ENCODE measurements at places on chromosomes 13 and 19.
A peak's percentile ranks its signal among the peaks of the same experiment; 100 is the strongest.

DNA sequence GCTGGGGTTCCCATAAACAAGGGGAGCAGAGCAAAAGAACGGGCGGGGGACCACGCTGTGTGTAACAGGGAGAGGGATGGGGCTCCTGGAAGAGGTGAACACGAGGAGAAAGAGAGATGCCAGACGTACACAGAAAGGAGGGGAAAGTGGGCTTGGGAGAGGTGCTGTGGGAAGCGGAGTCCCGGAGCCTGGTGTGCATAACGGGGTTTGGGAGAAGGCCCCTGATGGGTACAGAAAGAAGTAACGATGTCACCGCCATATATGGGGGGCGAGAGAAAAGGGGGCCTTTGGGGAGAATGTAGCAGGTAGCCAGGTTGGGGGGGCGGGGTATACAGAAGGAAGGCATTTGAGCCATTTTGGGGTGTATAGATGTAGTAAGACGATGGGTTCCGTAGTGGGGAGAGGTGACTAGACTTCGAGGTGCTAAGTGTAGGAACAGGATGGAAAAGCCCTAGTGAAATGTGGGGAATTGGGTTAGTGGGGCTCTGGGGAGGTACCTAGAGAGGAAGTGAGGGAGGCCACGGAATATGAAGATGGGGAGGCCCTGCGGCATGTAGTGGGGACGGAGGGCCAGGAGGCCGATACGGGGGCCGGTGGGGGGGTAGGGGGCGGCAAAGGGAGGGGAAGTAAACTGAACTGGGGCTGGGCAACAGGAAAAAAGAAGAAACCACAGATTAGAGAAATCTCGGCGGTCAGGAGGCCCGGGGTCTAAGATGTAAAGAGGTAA is 787 bp downstream of the ZNF580 start:
- no peak for DNase-seq

- DNase-seq: no peak
These were observed 216.2 kb downstream of the MAB21L1 start for GRCh38 chr13:35260316-35260715.

DNA sequence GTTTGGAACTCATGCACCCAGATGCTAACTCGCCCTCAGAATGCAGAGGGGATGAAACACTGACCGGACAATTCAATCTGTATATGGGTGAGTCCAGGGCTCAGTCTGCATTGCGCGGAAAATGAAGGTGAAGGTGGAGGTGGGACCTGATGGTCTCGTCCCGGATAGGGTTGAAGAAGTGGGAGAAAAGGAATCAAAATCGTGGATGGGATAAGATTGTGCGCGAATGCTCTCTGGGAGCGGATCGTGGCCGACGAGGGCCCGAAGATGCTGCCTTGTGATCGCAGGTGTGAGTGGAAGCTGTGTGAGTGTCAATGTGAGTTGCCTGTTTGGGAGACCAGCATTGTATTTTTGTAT is 594 bp upstream of the ZNF850 start:
- DNase-seq: no peak

DNA sequence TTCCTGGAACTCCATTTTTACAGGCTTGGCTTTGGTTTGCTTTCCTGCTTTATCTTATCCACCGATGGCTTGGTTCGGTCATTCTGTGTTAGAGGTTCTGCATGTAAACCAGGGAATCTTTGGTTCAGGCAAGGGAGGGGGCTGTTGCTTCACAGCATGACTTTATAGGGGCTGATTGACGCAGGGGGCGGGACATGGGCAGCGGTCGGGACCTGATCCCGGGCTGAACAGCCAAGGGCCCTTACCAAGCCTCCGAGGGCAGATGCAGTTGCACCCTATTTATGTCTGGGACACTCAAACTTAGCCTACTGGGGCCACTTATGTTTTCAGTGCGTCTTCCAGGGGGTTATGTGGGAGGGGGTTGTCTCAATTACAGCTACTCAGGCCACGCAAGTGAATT is 312.4 kb downstream of the ZNF536 start:
- no peak for DNase-seq

DNA sequence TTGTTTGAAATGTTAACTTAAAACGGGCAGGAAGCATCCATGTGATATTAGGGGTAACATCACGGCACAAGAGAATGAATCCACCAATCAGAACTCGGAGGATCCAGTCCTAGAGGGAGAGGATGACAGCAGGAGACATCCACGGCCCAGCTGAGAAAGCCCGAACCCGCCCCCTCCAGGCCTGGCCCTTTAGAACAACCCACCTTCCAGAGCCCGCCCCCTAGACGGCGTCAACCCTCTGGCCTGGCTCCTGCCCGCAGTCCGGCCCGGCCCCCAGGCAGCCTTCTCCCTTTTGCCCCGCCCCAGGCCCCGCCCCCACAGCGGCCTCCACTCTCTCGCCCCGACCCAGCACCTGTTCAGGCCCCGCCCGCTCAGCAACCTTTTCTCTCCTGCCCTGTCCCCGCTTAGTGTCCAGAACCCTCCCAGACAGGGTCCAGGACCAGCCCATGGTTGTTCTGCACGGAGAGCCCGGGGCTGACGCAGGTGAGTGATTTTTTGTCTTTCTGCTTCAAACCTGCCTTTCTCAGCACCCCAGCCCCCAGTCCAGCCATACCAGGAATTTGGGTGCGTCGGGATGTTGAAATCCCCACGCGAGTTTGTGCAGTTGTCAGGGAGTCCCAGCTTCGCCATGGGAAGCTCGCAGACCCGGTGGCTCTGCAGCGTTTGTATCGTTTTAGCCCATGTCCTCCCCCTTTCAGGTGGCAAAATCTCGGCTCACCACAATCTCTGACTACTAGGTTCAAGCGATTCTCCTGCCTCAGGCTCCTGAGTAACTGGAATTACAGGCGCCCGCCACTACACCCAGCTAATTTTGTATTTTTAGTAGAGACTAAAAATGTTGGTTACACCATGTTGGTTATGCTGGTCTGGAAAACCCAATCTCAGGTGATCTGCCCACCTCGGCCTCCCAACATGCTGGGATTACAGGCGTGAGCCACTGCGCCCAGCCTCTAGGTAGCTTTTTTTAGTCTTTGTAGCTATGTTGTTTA is 16.1 kb downstream of the ZNF816 start:
- DNase-seq: peak; percentile 93

DNA sequence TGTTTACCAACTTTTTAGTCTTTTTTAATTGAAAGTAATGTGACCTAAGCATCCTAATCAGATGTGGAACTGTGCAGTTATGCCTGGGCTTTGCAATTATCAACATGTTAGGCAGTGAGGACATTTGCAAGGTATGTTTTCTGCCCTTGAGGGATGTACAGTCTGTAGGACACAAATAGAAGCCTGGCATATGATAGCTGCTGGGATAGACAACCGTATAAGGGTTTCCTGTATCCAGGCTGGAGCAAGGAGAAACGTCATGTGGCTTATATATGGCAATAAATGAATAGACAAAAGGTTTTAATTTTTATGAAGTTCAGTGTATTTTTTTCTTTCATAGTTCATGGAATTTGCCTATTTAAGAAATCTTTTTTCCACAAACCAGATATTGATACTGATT is 2.0 kb upstream of the VPS36 start:
- no peak for DNase-seq

DNA sequence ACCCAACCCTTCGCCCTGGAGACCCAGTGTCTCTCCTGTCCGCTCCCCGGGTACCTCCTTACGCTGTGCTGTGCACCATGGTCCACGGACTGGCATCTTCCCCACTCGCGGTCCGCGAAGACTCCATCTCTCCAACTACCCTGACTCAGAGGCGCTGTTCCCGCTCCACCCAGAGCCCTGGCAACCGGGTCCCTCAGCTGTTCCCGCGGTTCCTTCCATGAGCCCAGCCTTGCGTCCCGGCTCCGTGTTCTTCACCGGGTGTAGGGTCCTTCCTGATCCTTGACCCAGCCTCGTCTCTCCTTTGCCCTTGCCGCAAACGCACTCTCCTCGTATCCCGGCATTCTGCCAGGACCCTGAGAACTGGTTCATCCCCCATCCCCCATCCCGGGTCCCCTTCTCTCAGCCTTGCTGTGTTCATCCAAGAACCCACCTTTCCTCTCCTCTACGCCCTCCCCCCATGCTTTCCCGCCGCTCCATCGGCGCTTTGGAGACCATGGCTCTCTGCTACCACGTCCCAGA is 664 bp downstream of the ICAM5 start:
- no peak for DNase-seq

GRCh38 chr19:43847246-43847645 is 20.1 kb downstream of the ZNF283 start:
- DNase-seq: no peak

GRCh38 chr13:45205124-45205523 is 4.3 kb upstream of the KCTD4 start:
- no peak for DNase-seq

DNA sequence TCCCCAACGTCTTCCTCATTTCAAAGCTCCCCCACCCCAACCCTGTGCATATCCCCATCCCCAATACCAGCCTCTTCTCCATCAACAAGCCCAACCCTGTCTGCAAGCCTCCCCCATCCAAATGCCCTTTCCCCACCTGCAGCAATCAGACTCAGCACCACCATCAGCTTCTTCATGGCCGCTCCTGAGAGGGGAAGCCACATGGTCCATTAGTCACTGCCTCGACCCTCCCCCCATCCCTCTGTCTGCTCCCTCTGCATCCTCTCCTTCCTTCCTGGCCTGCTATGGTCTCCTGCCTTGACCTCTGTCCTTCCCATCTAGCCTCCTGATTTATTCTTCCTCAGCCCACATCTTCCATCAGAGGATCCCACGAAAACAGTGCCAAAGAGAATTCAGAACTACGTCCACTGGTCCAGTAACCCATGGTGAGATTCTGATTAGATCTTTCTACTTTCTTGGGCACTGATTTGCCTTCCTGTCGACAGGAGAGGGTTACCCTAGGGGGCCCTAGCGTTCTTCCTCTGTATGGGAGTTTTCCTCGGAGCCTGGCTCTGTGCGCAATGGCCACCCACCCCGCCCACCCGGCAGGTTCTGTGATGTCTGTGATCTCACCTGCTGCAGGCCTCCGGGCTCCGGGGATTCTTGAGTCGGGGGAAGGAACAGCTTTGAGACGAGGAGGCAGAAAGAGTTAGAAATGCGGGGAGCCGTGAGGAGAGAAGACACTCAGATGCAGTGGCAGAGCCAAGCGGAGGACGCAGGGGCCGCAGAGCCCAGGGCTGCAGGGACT is 1.3 kb downstream of the KLK6 start:
- no peak for DNase-seq

- DNase-seq: no peak
These were observed 6.0 kb downstream of the TMED1 start for GRCh38 chr19:10829967-10830366.

DNA sequence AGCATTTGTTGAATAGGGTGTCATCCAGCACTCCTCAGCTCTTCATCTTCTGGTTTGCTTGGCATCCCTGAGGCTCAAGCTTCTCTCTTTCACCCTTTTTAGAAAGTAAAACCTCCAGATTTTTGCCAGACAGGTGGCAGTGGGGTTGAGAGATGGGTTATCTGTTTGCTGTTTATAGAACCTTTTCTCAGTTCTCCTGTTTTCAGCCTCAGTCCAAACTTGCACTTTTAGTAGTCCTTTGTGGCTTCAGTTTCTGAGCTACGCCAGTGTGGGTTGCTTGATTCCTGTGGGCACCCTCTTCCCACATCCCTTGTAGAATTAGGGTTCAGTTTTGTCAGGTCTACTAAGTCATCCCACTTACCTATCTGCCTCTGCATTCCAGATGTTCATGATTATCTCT is 147.9 kb downstream of the PAN3 start:
- no peak for DNase-seq

DNA sequence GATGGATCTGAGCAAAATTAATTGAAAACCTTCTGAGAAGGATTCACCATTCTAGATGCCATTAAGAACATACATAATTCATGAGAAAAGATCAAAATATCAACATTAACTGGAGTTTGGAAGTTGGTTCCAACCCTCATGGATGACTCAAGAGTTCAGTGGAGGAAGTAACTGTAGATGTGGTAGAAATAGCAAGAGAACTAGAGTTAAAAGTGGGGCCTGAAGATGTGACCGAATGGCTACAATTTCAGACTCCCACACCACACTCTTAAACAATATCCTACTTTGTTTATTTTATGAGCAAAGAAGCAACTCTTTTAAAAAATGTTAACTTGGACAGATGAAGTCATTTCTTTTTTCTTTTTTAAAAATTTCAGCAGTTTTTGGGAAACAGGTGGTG is 354.3 kb downstream of the KLF12 start:
- no peak for DNase-seq

- DNase-seq: no peak
These were observed 38.0 kb downstream of the ADGRE1 start for GRCh38 chr19:6925386-6925785.

DNA sequence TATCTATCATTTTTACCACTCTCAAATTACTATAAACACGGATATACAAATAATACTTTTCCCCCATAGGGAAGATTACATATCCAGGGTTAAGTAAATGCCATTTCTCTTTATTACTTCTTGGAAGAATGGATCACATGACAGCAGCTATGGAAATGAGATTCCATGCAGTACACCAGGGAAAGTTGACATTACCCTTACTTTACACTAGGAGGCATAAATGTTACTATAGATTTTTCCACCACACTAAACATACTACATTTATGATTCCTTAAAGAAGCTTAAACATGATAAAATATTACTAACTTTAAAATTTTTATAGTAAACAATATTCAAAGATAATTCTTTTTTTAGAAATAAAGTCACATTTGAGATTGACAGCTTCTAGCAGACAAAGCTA is 611.4 kb downstream of the PCDH9 start:
- no peak for DNase-seq

GRCh38 chr13:27915301-27916207 is 4.2 kb upstream of the PDX1 start:
- no peak for DNase-seq

- DNase-seq: no peak
These were observed 10.3 kb downstream of the IER2 start for GRCh38 chr19:13160557-13160956.

DNA sequence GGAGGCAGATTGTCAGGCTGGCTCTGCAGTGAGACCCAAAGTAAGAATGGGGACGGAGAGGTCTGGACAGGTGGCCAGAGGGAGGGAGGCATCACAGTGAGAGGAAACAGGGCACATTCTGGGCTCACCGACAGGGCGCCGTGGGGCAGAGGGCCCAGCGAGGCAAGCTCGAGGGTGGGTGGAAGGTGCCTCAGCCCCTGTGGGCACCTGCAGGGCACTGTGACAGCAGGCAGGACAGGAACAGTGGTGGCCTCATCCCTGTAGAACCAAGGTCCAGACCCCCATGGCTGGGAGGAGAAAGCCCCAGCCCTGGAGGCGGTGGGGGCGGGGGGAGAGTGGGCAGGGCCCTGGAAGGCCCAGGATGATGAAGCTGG is 27.7 kb downstream of the PIP5K1C start:
- DNase-seq: no peak

GRCh38 chr13:40190641-40191100 is 475.8 kb downstream of the FOXO1 start:
- DNase-seq: peak; percentile 82

GRCh38 chr13:33931397-33932311 is 113.7 kb downstream of the RFC3 start:
- peak; percentile 23 for DNase-seq

DNA sequence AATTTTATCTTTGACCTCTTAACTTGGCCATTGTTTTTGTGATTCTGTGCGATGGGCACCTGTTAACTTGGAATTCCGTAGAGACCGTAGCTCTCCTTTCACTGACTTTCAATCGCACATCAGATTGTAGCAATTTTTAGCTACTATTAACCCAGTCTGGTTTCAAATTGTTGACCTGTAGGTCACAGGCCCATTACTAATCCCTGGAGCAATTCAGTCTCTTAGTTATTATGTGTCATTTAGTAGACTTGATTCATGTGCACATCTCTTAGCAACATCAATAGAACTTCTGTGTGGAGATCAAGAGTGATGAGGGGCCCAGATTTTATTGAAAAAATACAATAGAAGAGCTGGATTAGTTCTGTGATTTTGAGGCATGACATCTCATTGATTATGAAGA is 549.6 kb upstream of the SLC10A2 start:
- DNase-seq: no peak

Data from dorsolateral prefrontal cortex (tissue), 122 donors.